ENCODE measurements at places on chromosomes 7 and 10.

DNA sequence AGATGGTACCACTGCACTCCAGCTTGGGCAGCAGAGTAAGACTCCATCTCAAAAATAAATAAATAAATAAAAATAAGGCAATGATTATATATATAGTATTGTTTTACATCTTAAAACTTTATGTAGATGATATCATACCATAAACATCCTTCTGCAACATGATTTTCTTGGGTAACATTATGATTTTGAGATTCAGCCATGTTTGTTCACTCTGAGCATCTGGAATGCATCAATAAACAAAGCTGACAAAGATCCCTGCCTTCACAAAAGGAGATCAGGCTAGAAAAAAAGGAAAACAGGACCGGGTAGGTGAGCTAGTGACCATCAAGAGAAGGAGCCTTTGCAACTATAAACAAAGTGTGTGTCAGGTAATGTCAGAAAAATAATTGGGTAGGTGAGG, 31.9 kb upstream of the KAT6B start:
- DNase-seq, result no peak

DNA sequence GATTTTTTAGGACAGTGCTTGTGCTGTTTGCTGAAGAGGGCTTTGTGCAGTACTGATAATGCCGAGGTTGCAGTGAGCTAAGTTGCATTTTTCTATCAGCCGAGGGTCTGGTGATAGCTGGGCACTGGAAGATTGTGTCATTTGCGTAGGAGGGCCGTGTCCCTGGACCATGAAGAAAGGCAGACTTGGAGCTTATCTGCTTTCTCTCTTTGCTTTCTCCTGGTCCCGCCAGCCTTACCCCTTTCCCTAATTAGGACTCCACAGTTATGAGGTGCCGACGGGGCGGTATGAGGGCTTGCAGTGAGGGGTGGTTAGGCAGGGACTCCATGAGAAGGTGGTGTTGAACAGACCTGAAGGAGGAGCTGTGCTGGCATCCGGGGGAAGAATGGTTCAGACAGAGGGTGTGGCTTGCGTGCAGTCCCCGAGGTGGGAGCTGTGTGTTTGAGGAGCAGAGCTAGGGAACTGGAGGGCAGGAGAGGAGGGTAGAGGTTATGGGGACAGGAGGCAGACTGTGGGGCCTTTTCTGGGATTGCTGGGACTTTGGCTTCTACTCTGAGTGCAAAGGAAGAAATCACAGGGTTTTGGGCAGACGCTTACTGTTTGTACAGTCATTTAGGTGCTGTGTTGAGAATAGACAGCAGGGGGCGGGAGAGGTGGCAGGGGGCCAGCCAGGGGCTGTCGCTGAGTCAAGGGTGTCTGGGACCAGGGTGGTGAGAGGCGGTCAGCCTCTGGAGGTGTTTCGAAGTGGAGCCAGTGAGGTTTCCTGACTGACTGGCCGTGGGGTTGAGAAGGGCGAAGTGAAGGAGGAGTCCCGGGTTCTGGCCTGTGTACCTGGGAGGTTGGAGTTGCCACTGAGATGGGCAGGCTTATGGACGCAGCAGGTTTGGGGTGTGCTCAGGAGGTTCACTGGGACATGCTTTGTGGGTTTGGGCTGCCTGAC, 43.4 kb downstream of the PRF1 start:
- DNase-seq, result peak; percentile 30

DNA sequence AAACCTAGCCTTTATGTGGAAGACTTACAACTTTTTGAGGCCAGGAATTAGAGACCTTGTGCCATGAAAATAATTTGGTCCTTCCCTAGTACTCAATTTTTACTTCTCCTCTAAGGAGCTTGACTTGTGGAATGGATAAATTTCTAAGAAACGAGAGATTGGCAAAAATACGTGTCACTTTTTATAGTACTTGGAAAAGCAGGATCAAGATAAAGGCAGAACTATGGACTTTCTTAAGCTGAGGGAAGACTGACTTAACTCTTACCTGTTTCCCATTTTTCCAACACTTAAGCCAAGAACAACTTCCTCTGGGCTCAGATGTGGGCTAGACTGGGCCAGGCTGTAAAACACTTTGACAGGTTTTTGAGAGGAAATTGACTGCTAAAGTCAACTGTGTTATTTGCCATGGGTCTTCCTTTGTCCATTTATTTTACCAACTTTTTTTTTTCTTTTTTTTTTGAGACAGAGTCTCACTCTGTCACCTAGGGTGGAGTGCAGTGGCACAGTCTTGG, 2.0 kb upstream of the WBP1L start:
- DNase-seq, result no peak

DNA sequence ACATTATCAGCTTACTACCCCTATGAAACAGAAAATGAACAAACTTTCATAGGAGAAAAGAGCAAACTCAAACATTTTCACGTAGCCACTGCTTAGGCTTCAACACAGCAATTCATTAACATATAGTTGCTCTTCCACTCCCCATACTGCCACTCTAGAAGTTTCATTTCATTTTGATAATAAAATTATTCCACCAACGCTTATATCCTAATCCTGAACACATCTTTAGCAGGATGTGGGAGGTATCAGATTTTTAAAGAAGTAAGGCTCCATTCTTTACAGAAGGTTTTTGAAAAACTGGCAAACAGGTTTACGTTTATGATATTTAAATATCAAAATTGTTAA, 77.5 kb upstream of the ANK3 start:
- DNase-seq, result no peak

GRCh38 chr7:65509368-65510186, 135.9 kb downstream of the ZNF92 start:
- DNase-seq, result no peak

- no peak for DNase-seq
Observed at GRCh38 chr7:36985866-36986400, 261.6 kb upstream of the AOAH start.

DNA sequence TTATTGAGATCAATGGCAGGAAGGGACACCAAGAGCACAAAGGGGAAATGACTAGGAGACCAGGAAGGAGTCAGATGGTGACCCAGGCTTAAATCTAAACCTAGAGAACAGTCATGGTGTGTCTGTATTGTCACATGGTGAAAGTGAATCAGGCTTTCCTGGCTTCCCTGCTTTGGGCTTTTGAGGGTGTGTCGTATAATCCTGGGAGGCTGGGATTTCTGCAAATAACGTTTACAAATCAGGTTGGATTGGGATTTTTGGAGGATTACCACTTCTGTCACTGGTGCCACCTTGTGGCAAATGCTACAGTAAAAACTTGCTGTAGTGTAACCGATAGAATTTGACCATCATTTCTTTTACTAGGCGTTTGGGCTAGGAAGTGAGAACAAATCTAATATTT, 502.6 kb downstream of the NRG3 start:
- no peak for DNase-seq

All from stimulated activated CD4-positive, alpha-beta T cell treated with anti-CD3 and anti-CD28 coated beads, TNF-alpha, amount 100 ng/mL, for 1 hour (primary cell).